ENCODE measurements at places on chromosomes 4 and X. TPM values are rescaled to one million over a fixed set of nuclear protein-coding genes. Genes with fewer than 3 reads are reported as not detected.
A peak's percentile ranks its signal among the peaks of the same experiment; 100 is the strongest.

GRCh38 chr4:73589887-73590801 lies 30.1 kb downstream of the RASSF6 start:
- no peak overlapping the region for H3K27ac ChIP-seq
- no peak overlapping the region for H3K4me3 ChIP-seq
- no peaks in the 10 kb centered on the region for H3K36me3 ChIP-seq
- no peak for DNase-seq
- H3K27me3 ChIP-seq, result no peaks in the 10 kb centered on the region

GRCh38 chrX:130084631-130085237 lies 25.6 kb downstream of the ELF4 start:
- H3K27ac ChIP-seq, result no peak overlapping the region
- no peak for DNase-seq
- H3K27me3 ChIP-seq, result no peaks in the 10 kb centered on the region

DNA sequence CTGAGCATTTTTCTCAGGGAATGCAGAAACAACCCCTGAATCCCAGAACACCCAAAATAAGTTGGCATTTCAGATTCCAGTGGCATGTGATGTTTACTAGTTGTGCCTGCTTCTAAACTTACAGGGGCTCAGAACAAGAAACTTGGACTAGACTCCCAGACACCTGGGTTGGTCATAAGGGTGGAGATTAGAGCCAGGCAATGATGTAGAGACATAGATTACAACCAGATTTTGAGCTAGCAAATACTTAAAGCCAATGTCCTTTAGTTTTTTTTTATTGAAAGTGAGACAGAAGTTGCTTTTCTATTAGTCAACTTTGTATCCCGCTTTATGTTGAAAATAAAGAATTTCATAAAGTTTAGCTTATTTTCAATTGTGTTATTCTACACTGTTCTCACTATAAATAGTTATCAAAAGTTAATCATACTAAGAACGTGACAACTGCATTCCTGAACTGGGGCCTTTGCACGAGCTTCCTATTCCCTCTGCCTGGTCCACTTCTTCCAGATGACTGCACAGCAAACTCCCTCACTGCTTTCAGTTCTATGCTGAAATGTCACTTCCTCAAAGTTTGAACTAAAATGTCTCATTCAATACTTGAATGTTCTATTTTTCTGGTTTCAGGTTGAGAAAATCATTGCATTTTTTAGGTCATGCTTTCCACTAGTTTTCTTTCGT lies 224.7 kb upstream of the PPP1R2C start:
- no peak overlapping the region for H3K27ac ChIP-seq
- no peaks in the 10 kb centered on the region for H3K4me1 ChIP-seq
- DNase-seq, result no peak
- H3K4me3 ChIP-seq, result no peak overlapping the region
- no peaks in the 10 kb centered on the region for H3K27me3 ChIP-seq
- H3K36me3 ChIP-seq, result no peaks in the 10 kb centered on the region

DNA sequence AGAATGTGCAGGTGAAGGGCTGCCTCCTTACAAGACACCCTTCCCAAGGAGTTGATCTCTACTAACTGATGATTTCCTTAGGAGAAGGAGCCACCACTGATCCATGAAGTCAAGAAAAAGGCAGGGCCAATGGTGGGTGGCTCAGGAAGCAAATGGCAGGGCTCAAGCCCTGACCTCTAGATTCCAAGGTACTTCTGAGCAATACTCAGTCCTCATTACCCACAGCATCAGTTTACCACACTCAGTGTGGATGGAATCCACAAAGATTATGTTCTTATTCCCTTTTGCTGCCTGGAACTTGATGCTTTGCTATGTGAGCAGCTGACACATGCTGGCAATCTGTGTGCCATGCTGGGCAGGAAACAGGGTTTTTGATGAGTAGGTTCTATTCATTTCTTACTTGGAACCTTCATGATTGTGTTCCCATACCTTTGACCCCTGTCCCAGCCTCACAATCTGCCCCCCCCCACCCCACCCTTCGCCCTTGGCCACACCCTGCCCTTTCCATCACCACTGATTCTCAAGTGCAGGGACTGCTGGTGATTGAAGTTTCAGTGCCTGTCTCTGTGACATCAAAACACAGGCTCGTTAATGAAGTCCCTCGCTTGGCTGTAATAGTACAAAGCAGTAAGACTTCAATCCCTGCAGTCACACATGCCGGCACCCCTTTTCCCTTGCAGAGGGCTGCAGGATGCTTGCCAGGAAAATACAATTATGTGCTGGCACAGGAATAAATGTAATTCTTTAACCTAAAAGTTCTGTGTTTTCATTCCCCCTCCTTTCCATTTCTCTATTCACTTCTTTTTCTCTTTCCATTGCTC lies 135.6 kb upstream of the GPC4 start:
- no peak overlapping the region for H3K4me3 ChIP-seq
- no peak overlapping the region for H3K27ac ChIP-seq
- no peaks in the 10 kb centered on the region for H3K4me1 ChIP-seq

DNA sequence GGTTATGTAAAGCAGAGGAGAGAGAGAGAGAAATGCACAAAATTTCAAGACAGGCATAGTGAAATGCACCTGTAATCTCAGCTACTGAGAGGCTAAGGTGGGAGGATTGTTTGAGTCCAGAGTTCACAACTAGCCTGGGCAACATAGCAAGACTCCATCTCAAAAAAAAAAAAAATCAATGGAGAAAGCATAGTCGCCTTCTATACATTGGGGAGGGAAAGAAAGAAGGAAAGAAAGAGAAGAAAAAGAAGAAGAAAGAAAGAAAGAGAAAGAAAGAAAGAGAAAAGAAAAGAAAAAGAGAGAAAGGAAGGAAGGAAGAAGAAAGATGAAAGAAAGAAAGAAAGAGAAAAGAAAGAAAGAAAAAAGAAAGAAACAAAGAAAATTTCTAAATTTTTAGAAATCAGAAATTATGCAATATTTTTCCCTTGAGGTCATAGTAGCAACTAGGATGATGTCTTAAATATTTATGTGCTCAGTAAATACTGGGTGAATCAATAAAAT lies 53.4 kb downstream of the DKK2 start:
- DNase-seq, result no peak
- no peaks in the 10 kb centered on the region for H3K36me3 ChIP-seq
- no peak overlapping the region for H3K4me3 ChIP-seq
- H3K27me3 ChIP-seq, result no peaks in the 10 kb centered on the region

GRCh38 chrX:56783450-56783831 lies 54.4 kb downstream of the NBDY start:
- H3K4me1 ChIP-seq, result no peaks in the 10 kb centered on the region
- peak overlapping the region; percentile 28 for H3K4me3 ChIP-seq
- H3K27me3 ChIP-seq, result no peaks in the 10 kb centered on the region
- H3K36me3 ChIP-seq, result no peaks in the 10 kb centered on the region

DNA sequence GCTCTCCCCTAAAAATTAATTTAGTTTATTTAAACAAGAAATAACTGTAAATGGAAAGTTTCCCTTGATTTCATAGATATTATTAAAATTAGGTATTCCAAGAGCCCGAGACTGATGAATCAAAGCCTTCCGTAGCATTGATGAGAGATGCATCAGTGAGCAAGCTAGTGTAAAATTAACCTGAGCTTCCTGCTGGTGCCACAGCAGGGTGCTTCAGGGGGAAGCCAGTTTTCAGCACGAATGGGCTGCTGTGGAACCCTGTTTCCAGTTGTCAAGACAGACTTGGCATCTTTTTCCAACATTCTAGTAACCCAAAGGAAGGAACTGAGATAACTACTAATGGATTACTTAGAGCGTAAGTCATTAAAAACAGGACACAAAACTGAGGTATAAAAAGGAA lies 221.7 kb downstream of the RBMX2 start:
- no peaks in the 10 kb centered on the region for H3K36me3 ChIP-seq
- H3K4me1 ChIP-seq, result no peaks in the 10 kb centered on the region
- H3K4me3 ChIP-seq, result no peak overlapping the region
- DNase-seq, result no peak
- H3K27me3 ChIP-seq, result no peaks in the 10 kb centered on the region

- no peaks in the 10 kb centered on the region for H3K27me3 ChIP-seq
- H3K4me1 ChIP-seq, result no peaks in the 10 kb centered on the region
- no peak overlapping the region for H3K27ac ChIP-seq
- no peak for DNase-seq
- no peak overlapping the region for H3K4me3 ChIP-seq
These were observed 24.4 kb upstream of the RP2 start for GRCh38 chrX:46812445-46812844.

- H3K27ac ChIP-seq, result no peak overlapping the region
- no peak for DNase-seq
- H3K4me1 ChIP-seq, result peaks cover 8% of the 10 kb centered on the region
- no peak overlapping the region for H3K4me3 ChIP-seq
These were observed 14.8 kb downstream of the TBC1D1 start for GRCh38 chr4:37905533-37906169.

GRCh38 chr4:125464146-125464545 lies 149.4 kb downstream of the FAT4 start:
- H3K4me1 ChIP-seq, result no peaks in the 10 kb centered on the region
- no peak overlapping the region for H3K4me3 ChIP-seq
- H3K27ac ChIP-seq, result no peak overlapping the region
- H3K36me3 ChIP-seq, result no peaks in the 10 kb centered on the region
- no peaks in the 10 kb centered on the region for H3K27me3 ChIP-seq
- DNase-seq, result no peak

- H3K4me3 ChIP-seq, result no peak overlapping the region
- peaks cover 5% of the 10 kb centered on the region for H3K27me3 ChIP-seq
- H3K36me3 ChIP-seq, result no peaks in the 10 kb centered on the region
- no peak overlapping the region for H3K27ac ChIP-seq
- H3K4me1 ChIP-seq, result no peaks in the 10 kb centered on the region
These were observed 5.2 kb upstream of the RBMXL3 start for GRCh38 chrX:115183980-115184379.

DNA sequence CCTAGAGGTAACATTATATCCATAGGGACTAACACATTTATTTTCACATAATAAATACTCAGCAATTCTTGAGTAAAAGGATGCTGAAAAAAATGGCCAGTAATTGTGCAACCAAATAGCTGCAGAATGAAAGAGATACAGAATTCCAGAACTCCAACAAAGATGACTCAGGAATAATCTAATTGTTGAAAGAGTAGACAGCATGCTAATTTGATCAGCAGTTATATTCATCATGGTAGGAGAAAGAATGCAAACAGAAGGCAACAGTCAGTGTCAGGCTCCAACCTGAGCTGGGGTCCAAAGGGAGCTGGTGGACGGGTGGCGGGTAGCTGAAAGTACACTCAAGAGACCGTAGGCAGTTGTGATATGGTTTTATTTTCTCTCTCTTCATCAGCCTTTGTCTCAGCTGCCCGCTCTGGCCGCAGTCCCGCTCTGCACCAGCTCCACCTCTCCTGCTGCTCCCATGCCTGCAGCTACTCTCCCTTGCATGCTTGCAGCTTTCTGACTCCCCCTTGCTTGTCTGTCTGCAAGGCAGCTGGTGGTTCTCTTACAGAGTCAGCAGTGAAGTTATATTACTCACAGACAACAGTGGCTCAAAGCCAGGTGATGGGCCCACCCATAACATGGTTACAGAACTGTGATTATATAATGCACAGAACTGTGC lies 1150.1 kb downstream of the STIM2 start:
- H3K27me3 ChIP-seq, result no peaks in the 10 kb centered on the region
- H3K36me3 ChIP-seq, result no peaks in the 10 kb centered on the region
- H3K4me3 ChIP-seq, result no peak overlapping the region
- no peaks in the 10 kb centered on the region for H3K4me1 ChIP-seq
- H3K27ac ChIP-seq, result no peak overlapping the region

- DNase-seq, result no peak
- H3K36me3 ChIP-seq, result no peaks in the 10 kb centered on the region
- no peak overlapping the region for H3K27ac ChIP-seq
- no peak overlapping the region for H3K4me3 ChIP-seq
These were observed 640.8 kb upstream of the INTU start for GRCh38 chr4:126991965-126992364.

DNA sequence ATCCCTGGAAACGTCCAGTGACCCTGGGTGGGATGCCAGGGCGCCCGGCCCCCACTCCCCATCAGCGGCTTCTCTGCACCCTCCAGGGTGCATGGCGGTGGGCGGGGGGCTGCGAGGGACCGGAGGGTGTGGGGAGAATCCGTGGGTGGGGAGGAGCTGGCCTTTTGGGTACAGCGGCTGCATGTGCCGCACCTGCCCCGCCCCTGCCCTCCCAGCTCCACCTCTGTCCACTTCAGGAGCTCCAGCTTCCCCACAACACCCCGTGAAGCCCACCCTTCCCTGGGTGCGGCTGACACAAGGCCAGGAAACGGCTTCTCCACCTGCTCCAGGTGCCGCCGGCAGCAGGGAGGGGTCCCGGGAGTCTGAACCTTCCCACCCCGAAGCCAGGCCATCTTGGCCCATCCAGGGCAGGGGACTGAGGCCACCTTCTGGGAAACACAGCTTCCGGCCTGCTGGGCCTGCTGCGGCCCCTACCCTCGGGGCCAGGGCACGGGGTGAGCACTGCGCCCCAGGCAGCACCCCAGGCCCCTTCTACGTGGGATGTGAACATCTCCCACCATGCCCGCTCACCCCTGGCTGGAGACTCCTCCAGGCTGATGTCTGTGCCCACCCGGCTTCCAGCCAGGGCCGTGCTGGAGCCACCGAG lies 34.6 kb downstream of the CPLX1 start:
- no peak for DNase-seq
- no peaks in the 10 kb centered on the region for H3K4me1 ChIP-seq
- H3K27me3 ChIP-seq, result peaks cover 24% of the 10 kb centered on the region
- H3K36me3 ChIP-seq, result no peaks in the 10 kb centered on the region

- no peaks in the 10 kb centered on the region for H3K36me3 ChIP-seq
- no peaks in the 10 kb centered on the region for H3K4me1 ChIP-seq
- no peak overlapping the region for H3K4me3 ChIP-seq
- no peaks in the 10 kb centered on the region for H3K27me3 ChIP-seq
These were observed 197.4 kb upstream of the TBL1X start for GRCh38 chrX:9267415-9267814.

GRCh38 chr4:127616898-127617297 lies 15.9 kb upstream of the INTU start:
- no peak for DNase-seq
- H3K4me1 ChIP-seq, result no peaks in the 10 kb centered on the region
- H3K27ac ChIP-seq, result no peak overlapping the region
- no peaks in the 10 kb centered on the region for H3K27me3 ChIP-seq
- no peaks in the 10 kb centered on the region for H3K36me3 ChIP-seq

- peak overlapping the region; percentile 58 for H3K27ac ChIP-seq
- H3K4me1 ChIP-seq, result no peaks in the 10 kb centered on the region
- no peak overlapping the region for H3K4me3 ChIP-seq
- DNase-seq, result no peak
These were observed 36.5 kb upstream of the PPM1K start for GRCh38 chr4:88320780-88321373.

DNA sequence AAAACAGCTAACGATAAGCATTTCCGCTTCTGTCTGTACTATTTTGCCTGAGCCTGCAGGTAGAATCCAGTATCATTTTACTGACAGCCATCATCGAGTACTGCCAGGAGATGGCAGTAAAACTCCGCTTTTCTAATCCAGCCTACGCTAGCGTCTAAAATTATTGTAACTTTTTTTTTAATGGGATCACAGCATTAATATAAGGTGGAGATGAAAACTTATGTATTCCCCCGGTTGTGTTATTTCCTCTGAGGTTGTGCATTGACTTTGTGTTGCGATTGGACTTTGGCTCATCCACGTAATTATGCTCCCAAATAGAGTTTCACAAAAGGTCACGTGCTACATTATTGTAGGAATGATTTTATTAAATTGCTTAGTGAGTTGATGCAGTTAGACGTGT lies 248.1 kb downstream of the C4orf33 start:
- no peaks in the 10 kb centered on the region for H3K4me1 ChIP-seq
- H3K27me3 ChIP-seq, result no peaks in the 10 kb centered on the region
- H3K36me3 ChIP-seq, result no peaks in the 10 kb centered on the region
- H3K27ac ChIP-seq, result no peak overlapping the region

ABCG2 gene
- 61.8 TPM for total RNA-seq

COX7B gene
- total RNA-seq, result 801 TPM

SUPT20HL2 gene
- total RNA-seq, result not detected

TBL1X gene
- 65.1 TPM for total RNA-seq

NXF3 gene
- total RNA-seq, result not detected

TMEM35A gene
- total RNA-seq, result 4.0 TPM

PAGE4 gene
- 1.5 TPM for total RNA-seq

GUCY1B1 gene
- total RNA-seq, result 25.3 TPM

MEPE gene
- not detected for total RNA-seq

TET2 gene
- total RNA-seq, result 17.9 TPM

MAGEA10 gene
- not detected for total RNA-seq

TMSB15B gene
- total RNA-seq, result 10.4 TPM
